ENCODE measurements at places on chromosomes 2 and 18.

DNA sequence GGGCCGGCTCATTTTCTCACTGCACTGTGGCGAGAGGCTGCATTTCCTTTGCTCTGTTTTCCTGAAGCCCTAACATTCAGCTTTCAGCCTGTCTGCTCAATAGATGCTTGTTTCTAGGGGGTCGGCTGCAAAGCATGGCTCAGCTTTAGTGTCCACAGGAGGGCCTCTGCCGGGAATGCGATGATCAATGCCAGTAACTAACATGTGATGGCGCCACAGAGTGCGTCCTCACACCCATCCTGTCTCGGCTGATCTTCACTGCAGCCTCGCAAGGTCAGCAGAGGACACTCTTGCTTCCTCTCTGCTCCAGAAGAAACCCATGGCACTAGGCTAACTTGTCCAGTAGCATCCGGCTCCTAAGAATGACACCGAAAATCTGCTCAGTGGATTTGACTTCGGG lies 156.4 kb upstream of the PXDN start:
- DNase-seq, result no peak

- DNase-seq, result no peak
These were observed 431.1 kb upstream of the CDH19 start for GRCh38 chr18:67035026-67035425.

GRCh38 chr18:35291166-35291565 lies 1.1 kb upstream of the ZSCAN30 start:
- no peak for DNase-seq

DNA sequence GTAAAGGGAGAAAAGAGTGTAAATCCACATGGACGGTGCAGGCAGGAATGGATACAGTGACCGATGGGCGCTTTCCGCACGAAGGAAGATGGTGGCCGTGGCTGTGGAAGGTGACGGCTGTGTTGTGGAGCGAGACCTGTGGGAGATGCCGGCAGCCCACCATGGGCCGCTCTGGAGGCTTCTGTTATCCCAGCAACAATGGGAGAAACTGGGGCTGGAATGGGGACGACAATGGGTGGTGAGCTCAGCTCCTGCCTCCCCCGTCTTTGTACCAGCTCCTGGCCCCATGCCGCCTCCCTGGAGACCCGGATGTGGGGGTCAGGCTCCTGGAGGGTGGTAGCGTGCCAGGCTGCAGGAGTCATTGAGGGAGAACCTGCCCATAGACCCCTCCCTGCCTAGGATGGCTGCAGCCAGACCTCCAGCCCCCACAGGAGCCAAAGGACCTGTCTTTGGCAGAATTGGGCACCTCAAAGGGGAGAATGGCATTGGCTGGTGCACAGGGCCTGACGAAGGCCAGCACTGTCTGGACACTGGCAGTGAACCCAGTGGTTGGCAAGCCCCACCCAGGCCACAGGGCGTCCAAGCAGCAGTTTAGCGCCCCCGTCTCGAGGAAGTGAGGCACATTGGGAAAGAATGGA lies 72.6 kb downstream of the SLC66A2 start:
- DNase-seq, result no peak

GRCh38 chr18:69109686-69110085 lies 291.0 kb upstream of the DOK6 start:
- no peak for DNase-seq

DNA sequence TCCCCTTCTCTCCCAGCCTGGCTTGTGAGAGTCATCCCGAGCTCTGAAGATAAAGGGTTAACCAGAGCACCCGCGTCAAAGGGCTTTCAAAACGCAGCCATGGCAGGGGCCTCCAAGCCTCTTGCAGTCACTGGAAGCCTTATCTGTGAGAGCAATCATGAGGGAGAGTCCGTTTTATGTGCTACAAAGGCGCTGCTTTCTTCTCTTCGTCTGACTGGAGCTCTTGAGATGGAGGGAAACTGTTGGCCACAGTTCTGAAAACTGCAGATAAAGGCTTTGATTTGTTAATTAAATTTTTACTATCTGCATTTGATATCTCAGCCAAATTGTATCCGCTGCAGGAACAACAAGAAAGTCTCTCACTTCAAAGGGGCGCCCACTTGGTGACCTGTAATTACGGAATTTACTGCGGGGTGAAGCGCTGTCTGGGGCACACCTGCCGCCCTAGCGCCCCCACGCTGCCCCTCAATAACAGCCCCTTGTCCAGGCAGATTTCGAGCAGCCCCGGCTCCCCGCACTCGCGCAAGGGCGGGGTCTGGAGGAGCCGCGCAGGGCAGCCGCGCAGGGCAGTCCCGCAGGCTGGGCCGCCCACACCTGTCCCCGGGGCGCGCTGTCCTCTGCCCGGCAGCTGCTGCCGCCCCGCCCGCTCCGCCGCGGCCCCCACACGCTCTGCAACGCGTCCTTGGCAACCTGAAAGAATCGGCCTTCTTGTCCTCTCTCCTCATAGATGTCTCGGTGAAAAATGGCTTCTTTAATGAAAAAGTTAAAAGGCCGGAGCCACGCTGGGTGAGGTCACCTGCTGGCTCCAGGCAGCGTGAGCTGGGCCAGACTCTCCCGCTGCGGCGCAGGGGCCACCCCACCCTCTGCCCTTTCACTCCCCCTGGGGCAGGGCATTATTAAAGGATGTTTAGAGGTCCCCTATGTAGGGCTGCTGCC lies 217.9 kb downstream of the VAPA start:
- DNase-seq, result no peak

- no peak for DNase-seq
These were observed 151.2 kb upstream of the HS6ST1 start for GRCh38 chr2:128469875-128470274.

GRCh38 chr2:234528410-234529148 lies 31.7 kb upstream of the ARL4C start:
- DNase-seq, result no peak

- no peak for DNase-seq
These were observed 16.4 kb upstream of the RTTN start for GRCh38 chr18:70221915-70222278.

DNA sequence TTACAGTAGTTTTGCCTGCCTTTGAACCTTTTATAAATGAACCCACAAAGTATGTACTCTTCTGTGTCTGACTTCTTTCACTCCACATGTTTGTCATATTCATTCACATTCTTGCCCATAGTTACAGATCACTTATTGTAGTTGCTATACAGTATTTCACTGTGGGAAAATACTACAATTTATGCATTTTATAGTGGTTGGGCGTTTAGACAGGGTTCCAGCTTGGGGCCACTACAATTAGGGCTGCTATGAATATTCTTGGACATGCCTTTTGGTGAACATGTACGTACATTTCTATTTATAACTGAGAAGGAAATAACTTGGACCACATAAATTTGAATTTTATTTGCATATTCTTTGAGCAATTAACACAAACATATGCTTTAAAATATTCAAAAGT lies 15.4 kb upstream of the PMAIP1 start:
- no peak for DNase-seq

DNA sequence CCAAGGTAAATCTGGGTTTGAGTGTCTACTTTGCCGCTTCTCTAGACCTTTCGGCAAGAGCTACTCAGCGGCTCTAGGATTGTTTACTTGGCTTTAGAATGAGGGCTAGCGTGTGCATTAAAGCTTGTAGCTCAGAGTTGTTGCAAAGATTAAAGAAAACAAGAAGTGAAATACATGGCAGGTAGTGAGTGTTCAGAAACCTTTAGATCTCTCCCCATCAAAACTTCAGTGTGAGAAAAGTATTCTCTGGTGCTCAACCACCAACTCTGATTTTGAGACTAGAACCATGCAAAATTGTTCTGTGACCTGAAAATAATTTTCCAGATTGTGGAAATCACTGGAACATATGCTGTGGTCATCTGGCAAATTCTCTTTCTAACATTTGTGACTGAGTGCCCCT lies 512.0 kb downstream of the CMPK2 start:
- peak; percentile 76 for DNase-seq

DNA sequence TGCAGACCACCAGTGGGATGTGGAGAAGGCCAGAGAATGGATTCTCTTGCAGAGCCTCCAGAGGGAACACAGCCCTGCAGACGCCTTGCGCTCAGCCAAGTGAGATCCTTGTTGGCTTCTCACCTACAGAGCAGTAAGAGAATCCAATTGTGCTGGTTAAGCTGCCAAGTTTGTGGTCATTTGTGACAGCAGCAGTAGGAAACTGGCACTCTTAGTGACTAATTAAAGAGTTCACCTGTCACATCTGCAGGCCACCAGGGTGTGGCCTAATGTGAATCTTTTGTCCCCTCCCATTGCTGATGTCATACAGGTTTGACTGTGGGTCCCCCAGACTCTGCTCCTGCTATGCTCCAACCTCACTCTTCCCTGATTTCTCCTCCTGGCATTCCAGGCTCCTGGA lies 235.9 kb downstream of the TFCP2L1 start:
- no peak for DNase-seq

- peak; percentile 48 for DNase-seq
These were observed 81.5 kb downstream of the ZNF407 start for GRCh38 chr18:74679006-74679678.

DNA sequence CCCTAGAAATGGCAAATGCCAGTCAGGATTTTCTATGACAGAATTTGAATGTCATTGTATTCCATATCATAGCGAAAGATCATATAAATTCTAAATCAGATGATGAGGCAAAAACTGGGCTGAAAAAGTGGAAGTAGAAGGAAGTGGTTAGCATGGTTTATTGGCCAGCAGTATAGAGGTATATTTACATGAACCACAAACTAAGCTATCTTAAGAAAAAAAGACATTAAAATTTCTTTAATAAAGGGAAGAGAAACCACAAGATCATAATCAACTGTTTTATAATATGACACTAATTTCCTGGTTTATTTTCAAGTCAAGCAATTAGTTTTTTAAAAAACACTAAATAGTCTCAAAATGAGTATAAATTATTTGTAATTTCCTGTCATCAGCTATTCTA lies 123.2 kb upstream of the LRP1B start:
- no peak for DNase-seq

GRCh38 chr18:9705183-9705829 lies 2.8 kb upstream of the RAB31 start:
- no peak for DNase-seq

GRCh38 chr2:66414896-66415295 lies 20.0 kb upstream of the MEIS1 start:
- no peak for DNase-seq

DNA sequence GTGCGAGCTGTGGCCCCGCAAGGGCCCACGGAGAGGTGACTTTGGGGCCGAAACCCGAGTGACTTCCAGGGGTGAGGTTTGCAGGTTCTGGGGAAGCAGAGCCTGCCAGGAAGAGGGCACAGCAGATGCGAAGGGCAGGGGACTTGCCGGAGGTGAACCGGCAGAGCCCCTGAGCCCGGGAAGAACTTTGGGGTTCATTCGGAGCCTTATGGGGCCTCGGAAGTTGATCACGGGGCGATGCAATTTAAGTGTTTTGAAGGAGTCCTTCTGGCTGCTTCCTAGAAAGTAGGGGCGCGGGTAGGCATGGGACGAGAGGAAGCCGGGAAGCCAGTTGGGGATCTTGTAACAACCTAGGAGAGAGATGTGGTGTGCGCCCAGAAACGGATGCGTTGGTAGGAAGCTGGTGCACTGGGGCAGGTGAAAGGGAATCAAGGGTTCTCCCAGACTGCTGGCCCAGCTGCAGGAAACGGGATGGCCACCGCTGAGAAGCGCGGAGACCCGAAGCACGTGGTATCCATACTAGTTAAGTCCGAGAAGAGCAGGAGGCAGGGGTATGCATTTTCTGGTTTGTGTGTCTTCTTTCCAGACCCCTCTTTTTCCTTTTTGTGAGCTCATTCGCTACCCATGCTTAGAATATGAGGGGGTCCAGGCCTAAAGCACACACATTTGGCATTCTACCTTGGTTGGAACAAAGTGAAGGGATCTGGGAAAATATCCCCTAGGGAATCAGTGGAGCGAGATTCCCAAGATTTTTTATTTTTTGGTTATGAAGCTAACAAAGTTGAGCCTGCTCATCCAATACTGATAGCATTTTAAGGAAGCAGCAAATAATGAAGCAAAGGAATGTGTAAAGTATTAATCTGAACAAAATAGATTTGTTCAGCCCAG lies 758 bp downstream of the SCLY start:
- DNase-seq, result peak; percentile 55

DNA sequence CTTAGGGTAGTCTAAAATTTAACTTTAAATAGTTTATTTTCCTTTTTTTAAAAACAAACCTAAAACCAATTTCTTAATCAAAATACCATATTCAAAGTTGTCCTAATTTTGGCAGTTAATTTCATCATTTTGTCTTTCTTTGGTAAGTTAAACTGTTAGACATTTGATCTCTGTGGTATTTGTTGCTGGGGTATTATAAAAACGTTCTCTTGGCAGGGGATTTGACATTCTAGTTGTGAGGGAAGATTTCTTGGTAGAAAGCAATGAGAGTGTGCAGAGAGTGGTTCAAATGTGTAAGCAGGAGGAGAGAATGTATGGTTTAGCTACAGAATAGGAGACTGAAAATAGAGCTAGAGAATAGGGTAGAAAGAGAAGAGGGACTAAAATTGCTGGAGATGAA lies 14.6 kb downstream of the GULP1 start:
- DNase-seq, result no peak

DNA sequence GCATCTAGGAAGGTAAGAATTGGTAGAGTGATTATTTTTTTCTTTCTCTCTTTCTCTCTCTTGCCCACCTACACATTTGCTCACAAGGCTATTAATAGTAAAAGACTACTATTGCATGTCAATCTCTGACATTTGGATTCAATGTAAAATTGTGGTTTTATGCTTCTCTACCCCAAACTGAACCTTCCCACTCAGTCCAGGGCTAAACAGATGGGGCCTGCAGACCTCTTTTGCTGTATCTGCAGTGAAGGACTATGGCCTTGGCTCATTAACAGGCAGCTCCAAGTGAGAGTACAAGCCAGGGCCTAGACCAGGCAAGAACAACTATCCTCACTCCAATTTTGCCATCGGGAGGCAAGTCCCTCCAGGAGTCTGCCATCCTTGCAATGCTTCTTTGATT lies 68.3 kb upstream of the ARL4C start:
- DNase-seq, result no peak

DNA sequence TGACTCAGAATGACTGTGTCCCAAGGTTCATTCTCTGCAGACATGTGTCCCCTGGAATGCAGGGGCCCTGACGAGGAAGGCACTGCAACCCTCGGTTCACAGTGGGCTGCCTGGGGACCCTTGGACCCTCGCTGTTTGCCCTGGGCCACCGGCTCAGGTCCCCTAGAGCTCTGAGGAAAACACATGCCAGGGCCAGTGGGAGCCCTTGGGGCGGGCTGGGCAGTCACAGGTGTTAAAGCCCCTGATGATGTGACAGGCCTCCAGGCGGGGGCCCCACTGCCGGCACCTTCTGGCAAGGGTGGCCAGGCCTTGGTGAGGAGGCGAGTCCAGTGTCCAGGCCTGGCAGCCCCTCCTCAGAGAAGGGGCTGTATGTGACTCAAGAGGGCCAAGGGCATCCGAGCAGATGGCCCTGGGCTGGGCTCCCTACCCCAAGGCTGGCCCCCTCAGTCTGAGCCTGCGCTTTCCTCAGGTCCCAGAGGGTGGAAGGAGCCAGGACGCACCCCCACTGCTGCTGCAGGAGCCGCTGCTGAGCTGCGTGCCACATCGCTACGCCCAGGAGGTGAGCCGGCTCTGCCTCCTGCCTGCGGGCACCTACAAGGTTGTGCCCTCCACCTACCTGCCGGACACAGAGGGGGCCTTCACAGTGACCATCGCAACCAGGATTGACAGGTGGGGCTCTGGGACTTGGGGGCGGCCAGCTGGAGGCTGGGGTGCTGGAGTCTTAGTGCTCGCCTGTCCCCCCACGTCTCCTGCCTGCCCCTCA lies 11.1 kb downstream of the CAPN10 start:
- DNase-seq, result no peak
